ENCODE measurements at places on chromosomes 5 and 9. TPM values are rescaled to one million over a fixed set of nuclear protein-coding genes. Genes with fewer than 3 reads are reported as not detected.

The LEAP2 gene
- 0.49 TPM for total RNA-seq

The GLT6D1 gene
- total RNA-seq = not detected

The HTR1A gene
- not detected for total RNA-seq

The FRMPD1 gene
- total RNA-seq = under 0.01 TPM

The TEK gene
- under 0.01 TPM for total RNA-seq

The IL9 gene
- total RNA-seq = not detected

The ACTBL2 gene
- 0.35 TPM for total RNA-seq

The ELOVL7 gene
- 3.2 TPM for total RNA-seq

The PCDHGB6 gene
- total RNA-seq = 1.1 TPM

Data from airway epithelial cell (primary cell).